ENCODE measurements at places on chromosomes 5 and 9. TPM values are rescaled to one million over a fixed set of nuclear protein-coding genes. Genes with fewer than 3 reads are reported as not detected.

GRCh38 chr9:8633784-8634183 is 834.2 kb upstream of the DMAC1 start:
- no peaks in the 10 kb centered on the region for H3K36me3 ChIP-seq
- no peak for DNase-seq
- H3K27me3 ChIP-seq: no peaks in the 10 kb centered on the region
- no peaks in the 10 kb centered on the region for H3K4me1 ChIP-seq

GRCh38 chr5:169303119-169303515 is 2.2 kb upstream of the SLIT3 start:
- no peak overlapping the region for H3K27ac ChIP-seq
- no peaks in the 10 kb centered on the region for H3K4me1 ChIP-seq
- no peaks in the 10 kb centered on the region for H3K27me3 ChIP-seq
- no peak for DNase-seq
- H3K4me3 ChIP-seq: no peak overlapping the region

- H3K4me1 ChIP-seq: no peaks in the 10 kb centered on the region
- no peak overlapping the region for H3K4me3 ChIP-seq
- no peak overlapping the region for H3K27ac ChIP-seq
- no peaks in the 10 kb centered on the region for H3K27me3 ChIP-seq
- peak; percentile 60 for DNase-seq
- no peaks in the 10 kb centered on the region for H3K36me3 ChIP-seq
Measured at GRCh38 chr5:54217826-54218503, 92.4 kb downstream of the ARL15 start.

GRCh38 chr9:13919401-13919800 is 394.5 kb downstream of the NFIB start:
- no peak overlapping the region for H3K27ac ChIP-seq
- H3K36me3 ChIP-seq: no peaks in the 10 kb centered on the region
- DNase-seq: no peak
- no peak overlapping the region for H3K4me3 ChIP-seq

- peaks cover 76% of the 10 kb centered on the region for H3K36me3 ChIP-seq
- no peak for DNase-seq
- H3K4me3 ChIP-seq: no peak overlapping the region
- peaks cover 4% of the 10 kb centered on the region for H3K4me1 ChIP-seq
Measured at GRCh38 chr5:14685757-14686156, 21.2 kb downstream of the OTULIN start.

DNA sequence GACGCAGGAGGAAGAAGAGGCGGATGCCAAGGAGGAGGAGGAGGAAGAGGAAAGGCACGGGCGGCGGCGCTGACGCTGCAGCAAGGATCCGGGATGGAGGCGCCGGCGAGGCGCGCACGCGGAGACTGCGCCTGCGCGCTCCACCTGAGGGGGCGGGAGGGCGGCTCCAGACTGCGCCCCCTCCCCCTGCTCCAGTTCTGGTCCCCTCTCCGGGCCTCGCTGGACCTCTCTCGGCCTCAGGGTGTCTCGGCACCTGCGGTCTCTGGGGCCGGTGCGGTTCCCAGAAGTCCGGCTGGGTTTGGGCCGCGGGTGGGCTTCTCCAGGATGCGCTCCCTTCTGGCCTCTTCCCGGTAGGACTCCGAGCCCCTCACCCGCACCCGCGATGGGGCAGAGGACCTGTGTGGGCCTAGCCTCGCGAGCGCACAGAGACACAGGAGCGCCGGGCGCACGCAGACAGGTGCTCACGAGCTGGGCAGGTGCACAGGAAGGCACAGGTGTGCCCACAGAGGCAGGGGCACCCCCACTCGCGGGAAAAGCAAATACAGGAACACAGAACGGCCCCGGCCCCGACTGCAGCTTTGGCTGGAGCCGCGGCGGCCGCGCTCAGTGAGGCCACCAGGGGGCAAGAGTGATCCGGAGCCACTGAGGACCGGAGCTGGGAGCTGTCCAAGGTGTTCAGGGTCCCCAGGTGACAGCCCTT is at the start of gene NPDC1:
Gene NPDC1, minus strand, starts transcription at position 90 of the 700 bp plus-strand sequence. CDS start 188 bp downstream, outside the sequence.
- no peaks in the 10 kb centered on the region for H3K36me3 ChIP-seq
- peaks cover 37% of the 10 kb centered on the region for H3K4me1 ChIP-seq
- peaks cover 74% of the 10 kb centered on the region for H3K27me3 ChIP-seq
- peak; percentile 89 for DNase-seq

TSC1 gene
- total RNA-seq: 58.0 TPM

UBE2QL1 gene
- not detected for total RNA-seq

PLPP7 gene
- total RNA-seq: 0.28 TPM
